ENCODE measurements at places on chromosomes 6 and 20.

DNA sequence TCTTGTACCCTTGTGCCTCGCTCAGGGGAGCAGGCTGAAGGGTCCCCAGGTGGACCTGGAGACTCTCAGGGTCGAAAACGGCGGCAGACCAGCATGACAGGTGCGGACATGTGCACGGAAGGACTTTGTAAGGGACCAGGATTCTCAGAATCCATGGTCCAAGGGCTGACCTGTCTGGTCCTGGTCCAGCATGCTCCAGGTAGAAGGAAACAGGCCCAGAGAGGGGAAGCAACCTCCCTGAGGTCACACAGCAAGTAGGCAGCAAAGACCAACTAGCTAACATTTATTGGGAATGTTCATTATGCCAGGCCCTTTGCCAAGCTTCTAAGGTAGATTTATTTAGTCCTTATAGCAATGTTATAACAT lies 5.9 kb downstream of the CDKN1A start:
- DNase-seq, result no peak

- DNase-seq, result no peak
Measured at GRCh38 chr6:9250852-9251251, 815.5 kb upstream of the SLC35B3 start.

- no peak for DNase-seq
Measured at GRCh38 chr6:50724381-50725124, 11.2 kb downstream of the TFAP2D start.

DNA sequence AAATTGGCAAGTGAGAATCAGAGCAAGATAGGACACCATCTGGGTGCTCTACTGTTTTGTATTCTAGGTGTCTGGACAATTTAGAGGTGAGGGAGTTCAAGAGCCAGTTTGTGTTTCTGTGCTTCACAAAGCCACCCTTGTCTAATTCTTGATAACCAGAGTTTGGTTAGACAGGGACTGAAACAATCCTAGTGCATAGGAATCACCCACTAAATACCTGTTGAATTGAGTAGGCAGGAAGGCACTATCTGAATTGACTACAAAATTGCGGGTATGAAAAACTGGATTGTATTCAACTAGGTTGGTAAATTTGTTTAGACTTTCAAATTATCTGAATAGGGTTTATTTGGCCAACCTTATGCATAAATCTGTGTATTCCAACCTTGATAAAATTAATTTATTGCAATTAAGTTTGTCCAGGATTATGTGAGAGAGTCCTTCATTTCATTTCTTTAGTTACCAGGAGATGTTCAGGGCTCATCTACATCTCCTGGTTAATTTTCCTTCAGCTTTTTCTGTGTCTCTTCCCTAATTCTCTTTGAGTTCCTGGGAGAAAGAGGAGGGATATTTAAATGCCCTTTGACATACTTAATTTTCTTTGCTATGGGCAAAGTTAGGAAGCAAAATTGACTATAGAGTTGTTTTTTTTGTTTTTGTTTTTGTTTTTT lies 1.7 kb downstream of the TPX2 start:
- no peak for DNase-seq

GRCh38 chr6:126195625-126196236 lies 144.2 kb upstream of the CENPW start:
- no peak for DNase-seq

GRCh38 chr20:57947421-57948179 lies 237.8 kb upstream of the PMEPA1 start:
- no peak for DNase-seq

GRCh38 chr6:43972179-43972912 lies 154.9 kb downstream of the MRPL14 start:
- DNase-seq, result peak; percentile 41

- DNase-seq, result peak; percentile 19
Measured at GRCh38 chr6:44016131-44016870, 111.0 kb downstream of the MRPL14 start.

GRCh38 chr6:36033935-36034334 lies 6.3 kb downstream of the MAPK14 start:
- no peak for DNase-seq

GRCh38 chr6:153503810-153504209 lies 372.7 kb upstream of the RGS17 start:
- DNase-seq, result no peak
